ENCODE measurements at places on chromosomes 6 and 20. TPM values are rescaled to one million over a fixed set of nuclear protein-coding genes. Genes with fewer than 3 reads are reported as not detected.

MCUR1 gene
- total RNA-seq, result 6.5 TPM

TINAG gene
- total RNA-seq, result not detected

RBBP8NL gene
- not detected for total RNA-seq

TPBG gene
- 5.9 TPM for total RNA-seq

MATN4 gene
- under 0.01 TPM for total RNA-seq

PDE7B gene
- total RNA-seq, result 6.5 TPM

CST9L gene
- total RNA-seq, result not detected

RIMS4 gene
- total RNA-seq, result not detected

KCNQ2 gene
- total RNA-seq, result not detected

KIF13A gene
- 29.8 TPM for total RNA-seq

MDC1 gene
- total RNA-seq, result 4.9 TPM

CDK5RAP1 gene
- total RNA-seq, result 20.5 TPM

CNR1 gene
- under 0.01 TPM for total RNA-seq
